ENCODE measurements at places on chromosomes 12 and 14.
A peak's percentile ranks its signal among the peaks of the same experiment; 100 is the strongest.

DNA sequence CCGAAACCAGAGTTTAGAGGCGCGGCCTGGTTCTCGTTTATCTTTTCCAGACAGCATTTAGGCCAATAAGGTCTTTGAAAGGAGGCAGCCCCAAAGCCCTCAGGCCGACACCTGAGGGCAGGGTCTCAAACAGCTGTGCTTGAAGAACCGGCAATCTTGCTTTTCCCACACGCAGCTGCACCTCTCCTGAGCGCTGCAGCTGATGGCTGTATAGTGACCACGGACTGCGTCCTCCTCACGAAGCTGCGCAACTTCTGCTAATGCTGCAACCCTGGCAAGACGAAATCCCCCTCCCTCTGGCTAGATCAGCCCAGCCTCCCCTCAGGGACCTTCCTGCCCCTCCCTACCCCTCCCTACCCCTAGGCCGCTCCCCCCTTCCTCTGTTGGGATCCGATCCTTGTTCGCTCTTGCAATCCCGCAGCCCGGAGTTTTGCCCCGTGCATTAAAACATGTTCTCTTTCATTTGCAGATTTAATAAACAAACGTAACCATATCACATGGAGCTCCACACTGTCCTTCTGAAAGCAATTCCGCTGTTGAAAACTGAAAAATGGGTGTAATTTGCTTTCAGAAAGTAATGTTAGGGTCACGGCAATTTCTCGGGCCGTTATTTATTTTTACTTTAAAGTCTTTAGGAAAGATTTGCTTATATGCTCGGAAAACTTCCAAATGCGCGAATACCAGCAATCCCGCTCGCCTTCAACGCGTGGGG lies 4.8 kb upstream of the PAX9 start:
- H3K4me3 ChIP-seq, result no peak overlapping the region
- H3K27me3 ChIP-seq, result peaks cover 86% of the 10 kb centered on the region
- no peak for DNase-seq

GRCh38 chr12:6037459-6037858 lies 87.0 kb downstream of the VWF start:
- no peak overlapping the region for H3K27ac ChIP-seq
- H3K4me3 ChIP-seq, result no peak overlapping the region
- no peaks in the 10 kb centered on the region for H3K27me3 ChIP-seq
- H3K4me1 ChIP-seq, result no peaks in the 10 kb centered on the region
- H3K36me3 ChIP-seq, result no peaks in the 10 kb centered on the region
- no peak for DNase-seq

- no peak overlapping the region for H3K4me3 ChIP-seq
- no peaks in the 10 kb centered on the region for H3K27me3 ChIP-seq
- no peaks in the 10 kb centered on the region for H3K4me1 ChIP-seq
- no peak for DNase-seq
These were observed 37.0 kb downstream of the KCNC2 start for GRCh38 chr12:75172611-75173010.

GRCh38 chr14:56004786-56005185 lies 113.4 kb upstream of the PELI2 start:
- H3K27me3 ChIP-seq, result peaks cover 58% of the 10 kb centered on the region
- peaks cover 38% of the 10 kb centered on the region for H3K4me1 ChIP-seq
- peak overlapping the region; percentile 74 for H3K27ac ChIP-seq
- peak overlapping the region; percentile 50 for H3K4me3 ChIP-seq

GRCh38 chr14:35286003-35286600 lies 6.1 kb upstream of the PSMA6 start:
- H3K27ac ChIP-seq, result peak overlapping the region; percentile 85
- peak; percentile 25 for DNase-seq
- H3K4me1 ChIP-seq, result peaks cover 53% of the 10 kb centered on the region
- H3K4me3 ChIP-seq, result peak overlapping the region; percentile 68
- H3K36me3 ChIP-seq, result peaks cover 17% of the 10 kb centered on the region
- H3K27me3 ChIP-seq, result no peaks in the 10 kb centered on the region

DNA sequence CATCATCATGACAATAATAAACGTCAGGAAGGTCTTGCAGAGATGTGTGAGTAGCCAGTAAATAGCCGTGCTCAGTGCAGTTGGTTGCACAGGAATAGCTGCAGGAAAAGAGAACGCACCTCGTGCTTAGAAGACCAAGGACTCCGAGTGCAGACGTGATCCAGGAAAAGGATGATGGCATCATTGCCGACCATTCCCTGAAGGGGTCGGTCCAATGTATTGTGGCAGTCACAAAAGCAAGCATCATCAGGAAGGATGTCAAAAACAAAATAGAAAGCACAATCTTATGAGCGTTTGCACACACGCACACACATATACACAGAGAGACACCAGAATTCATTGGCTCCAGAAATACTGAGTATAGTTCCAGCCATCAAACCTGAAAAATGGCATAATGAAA lies 12.8 kb downstream of the DUSP6 start:
- no peak for DNase-seq
- H3K27me3 ChIP-seq, result no peaks in the 10 kb centered on the region
- H3K27ac ChIP-seq, result no peak overlapping the region
- peaks cover 15% of the 10 kb centered on the region for H3K4me1 ChIP-seq

GRCh38 chr14:39320318-39320717 lies 86.6 kb downstream of the MIA2 start:
- H3K27me3 ChIP-seq, result no peaks in the 10 kb centered on the region
- no peaks in the 10 kb centered on the region for H3K4me1 ChIP-seq
- H3K27ac ChIP-seq, result no peak overlapping the region

DNA sequence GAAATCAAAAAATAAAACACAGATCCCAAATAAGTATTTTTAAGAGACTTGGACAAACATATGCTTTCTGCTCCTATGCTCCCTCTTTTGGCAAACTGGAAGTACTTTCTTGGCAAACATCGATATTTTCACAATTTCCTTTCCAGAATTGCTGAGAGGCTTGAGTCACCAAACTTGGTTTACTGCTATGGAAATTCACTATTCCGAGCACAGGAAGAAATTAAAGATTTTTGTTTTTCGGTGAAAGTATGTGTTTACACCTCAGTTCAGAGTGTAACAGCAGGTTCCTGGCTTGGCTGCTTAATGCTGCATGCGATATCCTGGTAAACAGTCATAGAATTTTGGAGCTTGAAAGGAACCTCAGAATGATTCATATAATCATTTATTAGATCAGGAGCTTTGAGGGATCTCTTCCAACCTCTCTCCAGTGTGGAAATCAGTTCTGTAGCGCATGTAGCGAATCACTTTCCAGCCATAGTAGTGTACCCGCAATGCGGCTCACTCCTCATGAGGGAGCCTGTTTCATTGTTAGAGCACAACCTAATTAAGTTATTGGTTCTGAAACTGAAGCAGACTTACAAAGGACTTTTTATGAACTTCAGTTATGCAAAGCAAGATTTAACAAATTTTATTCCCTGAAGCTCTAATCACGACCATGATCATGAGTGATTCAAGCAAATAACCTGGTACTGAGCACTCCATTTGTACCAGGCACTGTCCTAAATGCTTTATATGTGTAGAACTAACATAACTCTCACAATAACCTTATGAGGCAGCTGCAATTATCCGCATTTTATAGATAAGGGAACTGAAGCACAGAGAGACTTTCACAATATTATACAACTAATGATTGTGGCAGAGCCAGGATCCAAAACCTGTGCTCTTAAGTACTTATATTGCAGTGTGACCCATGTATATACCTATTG lies 56.4 kb upstream of the ATP2A2 start:
- H3K36me3 ChIP-seq, result no peaks in the 10 kb centered on the region
- DNase-seq, result no peak
- peaks cover 14% of the 10 kb centered on the region for H3K27me3 ChIP-seq
- H3K27ac ChIP-seq, result no peak overlapping the region

- no peak overlapping the region for H3K27ac ChIP-seq
- no peak for DNase-seq
- no peaks in the 10 kb centered on the region for H3K27me3 ChIP-seq
- H3K4me1 ChIP-seq, result peaks cover 4% of the 10 kb centered on the region
- no peak overlapping the region for H3K4me3 ChIP-seq
These were observed 52.1 kb upstream of the AEBP2 start for GRCh38 chr12:19387161-19387560.

GRCh38 chr12:131620946-131621681 lies 89.8 kb upstream of the SFSWAP start:
- no peaks in the 10 kb centered on the region for H3K36me3 ChIP-seq
- no peak overlapping the region for H3K27ac ChIP-seq
- DNase-seq, result no peak
- H3K4me1 ChIP-seq, result no peaks in the 10 kb centered on the region
- peaks cover 2% of the 10 kb centered on the region for H3K27me3 ChIP-seq

GRCh38 chr12:93090731-93091172 lies 161.7 kb upstream of the EEA1 start:
- H3K4me1 ChIP-seq, result peaks cover 23% of the 10 kb centered on the region
- H3K36me3 ChIP-seq, result no peaks in the 10 kb centered on the region
- no peaks in the 10 kb centered on the region for H3K27me3 ChIP-seq
- H3K27ac ChIP-seq, result no peak overlapping the region
- H3K4me3 ChIP-seq, result no peak overlapping the region

DNA sequence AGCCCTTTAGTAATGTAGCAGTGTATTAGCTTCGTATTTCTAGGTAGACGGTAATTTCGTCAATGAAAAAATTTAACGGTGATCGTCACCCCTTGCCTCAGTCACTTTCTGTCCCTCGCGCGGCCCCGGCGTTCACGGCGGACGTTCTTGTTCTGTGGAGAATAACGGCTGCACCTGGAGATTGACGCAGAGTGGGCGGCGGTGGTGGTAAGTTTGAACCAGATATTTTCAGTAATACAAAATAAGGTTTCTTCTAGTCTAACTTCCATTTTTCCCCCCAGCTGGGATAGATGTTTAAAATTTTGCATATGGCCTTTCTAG lies 341 bp downstream of the ZNF10 start:
- peaks cover 21% of the 10 kb centered on the region for H3K4me1 ChIP-seq
- peaks cover 70% of the 10 kb centered on the region for H3K36me3 ChIP-seq
- H3K4me3 ChIP-seq, result peak overlapping the region; percentile 91
- peak overlapping the region; percentile 100 for H3K27ac ChIP-seq
- peak; percentile 60 for DNase-seq
